ENCODE measurements at places on chromosomes 5 and 9.

- DNase-seq, result no peak
These were observed 226.4 kb downstream of the PCSK5 start for GRCh38 chr9:76116913-76117312.

- no peak for DNase-seq
These were observed 64.7 kb upstream of the ABCA1 start for GRCh38 chr9:104992659-104993058.

GRCh38 chr5:32255540-32255900 is 57.2 kb downstream of the MTMR12 start:
- no peak for DNase-seq

GRCh38 chr5:95871146-95871806 is 48.8 kb upstream of the GLRX start:
- DNase-seq, result no peak

GRCh38 chr9:90847971-90848370 is 46.4 kb downstream of the SYK start:
- DNase-seq, result no peak

DNA sequence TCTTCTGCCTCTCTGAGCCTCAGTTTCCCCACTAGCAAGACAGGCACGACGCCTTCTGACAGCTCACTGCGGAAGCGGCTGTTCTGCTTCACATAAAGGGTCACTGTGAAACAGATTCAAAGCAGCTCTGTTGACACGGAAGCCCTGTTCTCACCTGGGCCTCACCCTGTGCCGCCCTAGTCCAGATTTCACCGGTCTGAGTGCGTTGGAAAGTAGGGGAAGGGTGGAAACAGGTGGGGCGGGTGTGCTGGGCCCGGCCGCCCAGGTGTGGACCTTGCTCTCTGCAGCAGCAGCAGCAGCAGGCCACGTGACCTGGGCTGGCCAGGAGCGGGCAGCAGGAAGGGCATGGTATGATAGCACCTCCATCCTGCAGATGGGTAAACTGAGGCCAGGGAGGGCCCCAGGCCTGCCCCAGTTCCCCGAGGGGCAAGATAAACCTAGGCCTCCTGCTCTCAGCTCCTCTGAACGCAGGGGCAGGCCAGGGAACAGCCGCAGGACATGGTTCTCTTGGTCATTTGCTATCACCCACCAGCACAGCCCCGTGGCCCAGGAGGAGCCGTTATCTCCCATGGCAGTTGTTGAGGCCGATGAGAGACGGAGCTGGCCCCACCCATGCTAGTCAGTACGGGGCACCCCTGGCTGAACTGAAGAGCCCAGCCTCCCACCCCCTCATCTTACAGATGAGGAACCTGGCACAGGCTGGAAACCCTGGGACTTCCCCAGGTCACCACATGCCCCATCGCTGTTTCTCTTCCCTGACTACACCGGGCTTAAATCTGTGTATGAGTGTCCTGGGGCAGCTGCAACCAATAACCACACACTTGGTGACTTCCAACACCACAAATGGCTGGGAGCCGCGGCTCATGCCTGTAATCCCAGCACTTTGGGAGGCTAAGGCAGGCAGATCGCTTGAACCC is 12.1 kb downstream of the PTGES2 start:
- no peak for DNase-seq

DNA sequence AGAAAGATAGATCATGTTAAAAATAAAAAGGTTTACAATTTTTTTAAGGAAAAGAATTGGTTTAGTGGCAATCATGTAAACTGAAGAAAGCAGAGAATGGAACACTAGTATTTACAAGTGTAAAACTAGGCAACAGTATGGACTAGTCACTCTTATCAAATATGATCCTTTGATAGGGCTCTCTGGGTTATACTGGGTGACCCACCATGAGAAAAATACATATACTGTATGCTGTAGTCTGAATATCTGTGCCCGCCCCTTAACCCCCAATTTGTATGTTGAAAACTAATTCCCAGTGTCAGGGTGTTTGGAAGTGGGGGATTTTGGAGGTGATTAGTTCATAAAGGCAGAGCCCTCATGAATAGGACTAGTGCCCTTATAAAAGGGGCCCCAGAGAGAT is 236.8 kb upstream of the TARS1 start:
- no peak for DNase-seq

GRCh38 chr9:84834426-84834825 is 164.9 kb downstream of the NTRK2 start:
- DNase-seq, result no peak

DNA sequence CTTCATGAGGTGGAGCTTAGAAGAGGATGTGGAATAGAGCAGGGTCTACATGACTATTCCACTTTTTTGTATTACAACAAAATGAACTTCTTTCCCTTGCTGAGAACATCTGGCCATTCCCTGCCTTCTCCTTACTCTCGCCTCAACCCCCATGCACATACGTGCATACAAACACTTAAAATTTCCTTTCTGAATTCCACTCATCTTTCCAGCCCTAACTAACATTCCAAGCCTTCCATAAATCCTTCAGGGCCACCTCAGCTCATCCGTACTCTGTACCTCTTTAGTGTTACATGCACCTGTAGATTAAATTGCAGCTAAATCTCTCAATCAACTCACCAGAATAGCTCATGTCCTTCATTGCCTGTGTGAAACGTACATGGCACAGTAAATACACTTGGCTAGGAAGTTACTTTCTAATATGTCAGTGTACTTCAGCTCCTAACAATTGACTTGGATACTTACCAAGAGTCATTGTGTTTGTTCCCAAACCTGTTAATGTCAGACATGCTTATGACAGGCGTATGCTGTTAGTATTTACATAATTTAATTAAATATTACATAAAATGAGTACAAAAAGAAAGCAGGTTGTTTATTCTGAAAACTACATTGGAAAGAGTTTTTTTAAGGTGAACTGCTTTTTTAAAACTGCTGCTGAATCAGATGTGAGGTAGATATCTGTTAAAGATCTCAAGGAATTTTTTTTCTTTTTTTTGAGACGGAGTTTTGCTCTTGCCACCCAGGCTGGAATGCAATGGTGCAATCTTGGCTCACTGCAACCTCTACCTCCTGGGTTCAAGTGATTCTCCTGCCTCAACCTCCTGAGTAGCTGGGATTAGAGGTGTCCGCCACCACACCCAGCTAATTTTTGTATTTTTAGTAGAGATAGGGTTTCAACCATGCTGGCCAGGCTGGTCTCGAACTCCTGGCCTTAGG is 55.7 kb downstream of the GLIS3 start:
- no peak for DNase-seq

DNA sequence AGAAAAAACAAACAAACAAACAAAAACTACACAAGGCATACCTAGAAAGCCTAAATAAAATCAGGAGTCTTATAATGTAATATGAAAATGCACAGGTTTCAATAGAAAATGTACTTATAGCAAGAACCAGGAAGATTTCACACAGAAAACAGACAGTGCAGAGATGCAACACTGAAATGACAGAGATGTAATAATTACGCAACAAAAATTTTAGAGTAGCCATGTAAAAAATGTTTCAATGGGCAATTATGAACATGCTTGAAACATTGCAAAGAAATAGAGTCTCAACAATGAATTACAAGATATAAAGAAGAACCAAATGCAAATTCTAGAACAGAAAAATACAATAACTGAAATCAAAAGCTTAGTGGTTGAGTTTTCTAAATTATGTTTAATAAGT is 405.9 kb downstream of the PLK2 start:
- no peak for DNase-seq

DNA sequence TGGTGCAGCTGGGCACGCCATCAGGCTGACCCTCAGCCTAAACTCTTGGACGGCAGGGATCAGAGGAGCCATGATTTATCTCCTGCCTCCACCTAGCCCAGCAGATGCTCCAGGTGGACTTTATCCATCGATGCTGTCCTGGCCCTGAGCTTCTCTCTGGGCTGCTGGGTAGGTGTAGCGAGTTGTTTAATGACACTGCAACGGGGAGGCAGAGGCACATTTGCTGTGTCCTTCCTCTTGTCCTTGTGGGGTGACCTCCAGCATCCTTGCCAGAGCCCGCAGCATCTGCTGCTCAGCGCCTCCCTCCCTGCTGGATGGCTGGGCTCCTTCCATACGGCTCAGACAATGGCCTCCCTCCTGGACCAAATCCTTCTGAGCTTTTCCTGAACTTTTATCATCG is 103.1 kb upstream of the IRX4 start:
- no peak for DNase-seq

- no peak for DNase-seq
These were observed 146.5 kb downstream of the PPP2R2B start for GRCh38 chr5:146731909-146732659.

DNA sequence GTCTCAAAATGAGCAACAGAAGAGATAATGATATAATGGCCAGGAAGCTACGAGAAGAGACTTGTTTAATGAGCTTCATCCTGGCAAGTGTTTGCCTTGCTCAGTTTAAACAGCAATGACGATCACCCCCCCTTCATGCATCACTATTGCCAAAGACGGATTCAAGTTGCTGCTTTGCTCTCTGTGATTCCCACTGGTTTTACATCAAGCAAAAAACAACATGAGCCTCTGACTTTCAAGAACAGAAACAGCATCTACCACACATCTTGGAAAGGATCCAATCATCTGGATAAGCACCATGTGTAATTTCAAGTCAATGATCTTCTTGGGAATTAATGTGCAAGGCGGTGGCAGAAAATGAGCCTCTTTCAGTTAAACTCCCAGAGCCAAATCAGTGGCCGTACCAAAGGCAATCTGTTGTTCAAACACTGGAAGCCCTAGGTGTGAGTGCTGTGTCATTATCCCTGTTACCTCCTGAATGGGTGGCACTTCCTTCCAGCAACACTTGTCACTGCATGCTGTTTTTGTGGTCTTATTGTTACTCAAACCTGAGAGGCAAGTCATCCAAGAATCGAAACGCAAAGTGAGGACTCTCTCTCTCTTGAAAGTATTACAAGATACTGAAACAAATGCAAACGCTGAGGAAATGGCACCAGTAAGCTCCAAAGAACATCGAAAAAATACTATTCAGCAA is 72.8 kb downstream of the MED27 start:
- peak; percentile 73 for DNase-seq

DNA sequence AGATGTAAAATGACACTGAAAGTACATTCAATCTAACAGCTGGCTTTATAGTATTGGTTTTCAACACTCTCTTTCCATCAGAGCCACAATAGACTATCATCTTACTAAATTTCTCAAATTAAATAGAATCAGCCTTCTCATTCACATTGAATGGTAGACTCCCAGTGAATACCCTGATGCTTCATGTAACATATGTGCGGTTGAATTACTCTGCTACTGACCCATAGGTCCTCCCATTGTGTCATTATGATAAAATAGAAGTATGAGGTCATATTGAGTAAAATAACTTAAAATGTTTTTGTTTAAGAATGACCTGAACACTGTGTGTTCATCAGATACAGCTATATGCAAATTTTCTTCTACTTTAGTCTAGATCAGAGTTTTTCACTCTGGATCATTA is 75.9 kb upstream of the ADAMTSL1 start:
- DNase-seq, result no peak

DNA sequence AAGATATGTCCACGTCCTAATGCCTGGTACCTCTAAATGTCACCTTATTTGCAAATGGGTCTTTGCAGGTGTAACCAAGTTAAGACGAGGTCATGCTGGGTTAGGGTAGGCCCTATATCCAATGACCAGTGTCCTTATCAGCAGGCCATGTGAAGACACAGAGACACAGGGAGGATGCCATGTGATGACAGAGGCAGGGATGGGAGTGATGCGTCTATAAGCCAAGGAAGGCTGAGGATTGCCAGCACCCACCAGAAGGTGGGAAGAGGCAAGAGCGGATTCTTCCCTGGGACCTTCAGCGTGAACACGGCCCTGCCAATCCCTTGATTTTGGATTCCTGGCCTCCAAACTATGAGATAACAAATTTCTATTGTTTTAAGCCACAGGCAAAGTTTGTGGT is 123.4 kb upstream of the CXCL14 start:
- DNase-seq, result no peak

- no peak for DNase-seq
These were observed 89.0 kb upstream of the NIPAL4 start for GRCh38 chr5:157370967-157371366.

- no peak for DNase-seq
These were observed 16.3 kb upstream of the DENND1A start for GRCh38 chr9:123946101-123946821.

DNA sequence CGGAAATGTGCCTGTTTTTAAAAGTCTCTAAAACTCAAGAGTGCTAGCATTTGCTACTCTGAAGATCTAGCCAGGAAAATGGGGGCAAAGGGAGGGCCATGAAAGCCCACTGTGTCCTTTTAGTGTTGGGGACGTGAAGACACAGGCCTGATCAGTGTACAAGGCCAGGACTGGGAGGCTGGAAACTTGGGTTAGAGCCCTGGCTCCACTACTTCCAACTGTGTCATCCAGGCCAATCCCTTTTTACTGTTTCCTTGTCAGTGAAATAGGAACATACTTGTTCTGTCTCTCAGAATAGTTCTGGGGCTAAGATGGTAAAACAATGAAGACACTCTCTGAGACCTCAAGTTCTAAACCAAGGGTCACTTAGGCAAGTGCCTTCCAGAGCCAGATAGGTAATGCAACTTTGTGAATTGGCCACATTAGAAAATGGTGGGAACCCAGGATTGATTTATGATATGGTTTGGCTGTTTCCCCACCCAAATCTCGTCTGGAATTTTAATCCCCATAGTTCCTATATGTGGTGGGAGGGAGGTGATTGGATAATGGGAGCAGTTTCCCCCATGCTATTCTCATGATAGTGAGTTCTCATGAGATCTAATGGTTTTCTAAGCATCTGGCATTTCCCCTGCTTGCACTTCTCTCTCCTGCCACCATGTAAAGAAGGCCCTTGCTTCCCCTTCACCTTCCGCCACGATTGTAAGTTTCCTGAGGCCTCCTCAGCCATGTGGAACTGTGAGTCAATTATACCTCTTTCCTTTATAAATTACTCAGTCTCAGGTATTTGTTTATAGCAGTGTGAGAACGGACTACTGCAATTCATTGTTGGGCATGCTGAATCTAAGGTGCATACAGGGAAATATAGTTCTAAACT is 30.4 kb upstream of the B4GALT1 start:
- DNase-seq, result no peak

GRCh38 chr5:129001841-129002526 is 36.7 kb downstream of the SLC27A6 start:
- no peak for DNase-seq

DNA sequence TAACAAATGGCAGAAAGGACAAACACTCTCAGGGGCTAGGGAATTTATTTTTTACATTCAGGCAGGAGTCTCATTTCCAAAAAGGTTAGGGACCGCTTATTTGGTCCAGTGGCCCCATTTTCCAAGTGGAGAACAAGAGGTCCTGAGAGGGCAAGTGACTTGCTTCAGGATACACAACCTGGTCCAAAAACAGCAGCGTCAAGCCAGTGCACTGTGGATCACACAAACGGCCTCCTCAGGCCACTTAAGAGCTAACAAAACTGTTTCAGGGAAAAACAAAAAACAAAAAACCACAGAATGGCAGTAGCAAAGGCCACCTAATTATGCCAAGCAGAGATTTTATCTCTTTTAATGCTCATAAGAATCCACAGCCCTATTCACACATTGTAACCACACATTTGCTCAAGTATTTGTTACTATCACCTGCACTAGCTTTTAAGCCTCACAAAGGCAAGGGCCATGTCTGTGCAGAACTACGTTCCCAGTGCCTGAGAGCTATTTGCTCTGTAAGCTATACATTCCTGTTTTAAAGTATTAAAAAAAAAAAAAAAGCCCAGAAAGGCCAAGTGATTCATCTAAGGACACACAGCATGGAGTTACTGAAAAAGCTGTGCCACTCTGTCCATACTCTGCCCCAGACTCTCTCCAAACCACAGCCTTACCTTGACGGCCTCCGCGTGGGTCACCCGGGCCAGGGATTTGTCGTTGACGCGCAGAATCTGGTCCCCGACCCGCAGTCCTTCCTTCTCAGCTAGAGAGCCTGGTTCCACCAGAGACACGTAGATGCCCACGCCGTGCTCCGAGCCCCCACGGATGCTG is 1.5 kb downstream of the WHRN start:
- DNase-seq, result no peak

Measured in NCI-H446 (cell line).